ENCODE measurements at places on chromosomes 7 and 10. TPM values are rescaled to one million over a fixed set of nuclear protein-coding genes. Genes with fewer than 3 reads are reported as not detected.

Gene RAB19
- not detected for total RNA-seq

Gene NUTM2E
- total RNA-seq, result not detected

Gene KCNH2
- 0.17 TPM for total RNA-seq

Gene KLF14
- total RNA-seq, result under 0.01 TPM

Gene VAX1
- total RNA-seq, result not detected

Gene NACAD
- total RNA-seq, result 1.7 TPM

Gene COBL
- not detected for total RNA-seq

All from bronchial smooth muscle cell (primary cell).